ENCODE measurements at places on chromosomes 7 and 10.

GRCh38 chr7:132317701-132318351, 258.4 kb downstream of the PLXNA4 start:
- no peak for DNase-seq

- DNase-seq: no peak
Measured at GRCh38 chr10:11687779-11688447, 54.3 kb upstream of the ECHDC3 start.

- no peak for DNase-seq
Measured at GRCh38 chr7:100090527-100091410, 2.0 kb downstream of the COPS6 start.

DNA sequence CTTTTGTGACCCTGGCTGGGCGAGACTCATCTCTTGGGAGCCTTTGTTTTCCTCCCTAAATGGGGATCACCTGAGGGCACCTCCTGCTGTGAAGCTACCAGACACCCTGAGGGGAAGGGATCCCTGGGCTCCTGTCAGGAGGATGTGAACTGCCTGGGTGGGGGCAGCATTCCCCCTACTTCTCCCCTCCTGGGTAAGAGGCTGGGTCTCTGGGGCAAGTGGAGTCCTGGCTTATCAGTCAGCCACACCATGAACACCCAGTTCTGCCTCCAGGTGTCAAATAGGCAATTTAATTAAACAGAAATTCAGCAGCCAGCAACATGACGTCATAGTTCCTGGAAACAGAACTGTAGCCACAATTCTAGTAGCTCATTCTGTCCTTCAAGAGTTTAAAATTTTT, 97.7 kb upstream of the RET start:
- peak; percentile 67 for DNase-seq

- DNase-seq: no peak
Measured at GRCh38 chr10:14603534-14604102, 171.1 kb downstream of the FAM107B start.

- DNase-seq: no peak
Measured at GRCh38 chr7:105797652-105798051, 78.7 kb downstream of the ATXN7L1 start.

GRCh38 chr7:136890399-136890798, 21.9 kb downstream of the CHRM2 start:
- DNase-seq: peak; percentile 9

DNA sequence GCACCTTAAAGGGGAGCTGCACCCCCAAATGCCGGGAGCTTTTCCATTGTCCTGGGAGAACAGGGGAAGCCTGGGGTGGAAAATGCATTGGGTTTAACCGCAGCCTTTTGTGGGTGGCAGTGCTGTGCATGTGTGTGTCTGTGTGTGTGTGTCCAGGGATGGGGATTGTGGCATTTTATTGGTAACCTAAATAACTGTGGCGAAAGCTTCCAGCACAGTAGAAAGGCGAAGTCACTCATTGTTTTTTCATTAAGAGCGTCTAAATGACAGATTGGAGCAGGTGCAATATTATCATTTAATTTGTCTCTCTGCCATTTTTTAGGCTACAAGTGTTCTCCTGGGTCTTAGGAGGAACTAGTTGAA, 55.1 kb downstream of the INSIG1 start:
- DNase-seq: no peak

- no peak for DNase-seq
Measured at GRCh38 chr7:88014581-88014980, 80.5 kb downstream of the ADAM22 start.

- DNase-seq: no peak
Measured at GRCh38 chr10:43055217-43055616, 21.7 kb upstream of the RET start.

DNA sequence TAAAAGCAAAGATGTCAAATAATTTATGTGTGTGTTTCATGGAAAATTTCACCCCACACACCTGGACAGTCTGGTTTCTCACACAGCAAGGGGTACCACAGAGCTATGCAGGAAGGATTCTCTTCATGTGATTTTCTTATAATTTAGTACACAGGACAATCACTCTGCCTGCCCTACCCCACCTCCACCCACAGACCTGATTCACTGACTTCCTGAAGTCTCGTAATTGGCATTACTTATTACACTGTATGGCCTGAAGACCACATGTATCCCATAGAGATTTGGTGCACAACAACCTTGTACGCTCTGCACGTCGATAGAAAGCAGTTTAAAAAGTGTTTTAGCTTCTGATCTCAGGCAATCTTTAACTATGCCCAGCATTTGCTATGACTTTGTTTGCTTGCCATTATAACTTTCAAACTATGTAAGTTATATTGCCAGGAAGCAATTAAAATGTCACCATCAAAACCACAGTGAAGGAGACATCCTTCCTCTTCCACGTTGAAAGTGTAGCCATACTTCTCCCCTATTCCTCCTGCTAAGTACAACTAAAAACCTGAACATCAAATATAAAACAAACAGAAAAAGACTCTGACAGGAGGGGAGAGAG, 279.4 kb upstream of the IMMP2L start:
- DNase-seq: no peak

DNA sequence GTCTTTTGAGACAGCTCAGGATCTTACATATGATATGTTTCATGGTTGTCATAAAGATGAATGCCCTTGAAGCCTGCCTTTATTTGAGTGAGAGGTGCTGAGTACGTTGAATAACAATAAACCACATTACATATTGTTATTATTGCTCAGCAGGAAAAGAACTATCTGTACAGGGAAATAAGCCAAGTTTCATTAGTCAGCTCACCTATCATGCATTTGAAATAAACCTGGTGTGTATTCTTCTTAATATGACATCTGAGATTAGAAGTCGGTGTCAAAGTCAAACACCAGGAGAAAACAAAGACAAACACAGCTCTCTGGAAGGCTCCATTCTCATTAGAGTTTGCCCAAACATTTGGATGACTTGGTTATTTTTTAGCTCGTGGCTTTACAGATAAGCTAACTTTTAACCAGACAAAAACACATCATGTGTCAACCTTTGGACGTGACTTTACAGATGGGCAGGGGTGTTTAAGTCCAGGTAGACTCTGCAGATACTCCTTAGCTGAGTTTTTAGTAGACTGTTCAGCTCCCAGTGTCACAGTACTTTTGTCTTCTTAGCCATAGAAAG, 71.2 kb upstream of the AOAH start:
- no peak for DNase-seq

GRCh38 chr7:126411032-126411820, 841.5 kb downstream of the GRM8 start:
- DNase-seq: no peak

DNA sequence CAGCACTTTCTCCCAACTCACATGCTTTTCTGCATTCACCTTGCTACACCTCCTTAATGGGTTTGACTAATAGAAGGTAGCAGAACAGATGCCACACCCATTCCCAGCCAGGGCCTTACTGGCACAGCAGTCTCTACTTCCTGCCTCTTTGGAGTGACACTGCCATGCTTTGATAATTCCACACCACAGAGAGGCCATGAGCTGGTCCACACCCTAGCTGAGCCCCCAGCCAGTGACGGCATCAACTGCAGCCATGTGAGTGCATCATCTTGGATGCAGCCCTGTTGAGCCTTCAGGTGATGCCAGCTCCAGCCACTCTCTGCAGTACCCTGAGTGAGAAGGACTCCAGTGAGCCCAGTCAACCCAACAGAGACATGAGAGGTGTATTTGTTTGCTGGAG, 27.5 kb upstream of the EZH2 start:
- DNase-seq: peak; percentile 13

DNA sequence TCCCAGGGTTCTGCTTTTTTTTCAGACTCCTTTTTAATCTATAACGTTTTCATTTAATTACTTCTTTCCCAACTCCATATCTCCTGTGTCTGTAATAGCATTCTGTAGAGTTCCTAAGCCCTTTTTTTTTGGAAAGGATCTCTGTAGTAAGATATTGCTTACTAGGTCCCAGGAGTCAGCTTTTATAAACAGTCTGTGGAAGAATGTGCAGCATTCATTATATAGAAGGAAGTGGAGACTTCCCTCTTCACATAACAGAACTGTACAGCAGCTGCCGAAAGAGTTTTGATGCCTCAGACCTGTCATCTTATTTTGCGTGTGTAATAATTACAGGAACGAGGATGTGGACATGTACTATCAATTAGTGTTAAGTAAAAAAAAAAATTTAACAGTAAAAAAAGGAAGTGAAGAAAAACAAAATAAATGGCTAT, 7.4 kb upstream of the STEAP4 start:
- no peak for DNase-seq

GRCh38 chr10:23695825-23696420, 257.0 kb downstream of the OTUD1 start:
- DNase-seq: no peak

GRCh38 chr10:86329896-86330680, 36.5 kb downstream of the GRID1 start:
- no peak for DNase-seq

- no peak for DNase-seq
Measured at GRCh38 chr10:113422371-113422770, 130.5 kb upstream of the HABP2 start.

DNA sequence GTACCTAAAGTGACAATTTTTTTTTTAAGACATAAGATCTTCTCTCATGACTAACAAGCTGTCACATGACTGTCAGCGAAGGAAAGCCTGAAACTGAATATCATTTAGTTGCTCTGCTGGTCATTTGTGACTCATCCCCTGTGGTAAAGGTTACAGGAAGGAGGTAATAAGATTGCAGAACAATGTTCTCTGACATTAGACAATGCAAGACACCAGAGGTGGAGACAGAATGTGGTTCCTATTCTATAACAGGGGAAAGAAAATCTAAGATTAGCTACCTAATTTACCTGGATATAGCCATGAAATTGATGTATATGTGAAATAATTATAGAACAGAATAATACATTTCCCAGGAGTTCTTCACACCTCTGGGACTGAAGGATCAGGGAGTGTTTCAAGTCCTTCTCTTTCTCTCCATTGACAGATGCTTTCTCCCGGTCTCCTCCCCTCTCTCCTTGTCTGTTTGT, 47.7 kb downstream of the LRGUK start:
- DNase-seq: peak; percentile 27

GRCh38 chr10:127462643-127463295, 86.3 kb upstream of the NPS start:
- no peak for DNase-seq

DNA sequence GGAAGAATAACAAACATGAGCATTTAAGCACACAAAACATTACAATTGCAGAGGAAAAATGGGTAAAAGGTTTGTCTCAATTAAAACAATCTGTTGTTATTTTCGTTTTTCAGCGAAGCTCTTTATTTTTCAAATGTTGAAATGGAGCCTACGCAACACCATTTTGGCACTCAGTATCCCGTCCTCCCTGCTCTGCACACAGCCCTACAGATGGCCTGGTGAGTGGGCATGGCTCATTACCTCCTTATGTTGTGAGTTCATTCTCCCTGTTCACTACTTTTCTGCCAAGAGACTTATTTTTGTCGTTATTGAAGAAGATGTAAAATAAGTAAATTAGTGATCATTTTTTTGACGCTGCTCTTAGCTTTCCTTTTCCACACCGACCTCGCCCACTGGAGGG, 167.8 kb upstream of the CXCL12 start:
- DNase-seq: no peak

DNA sequence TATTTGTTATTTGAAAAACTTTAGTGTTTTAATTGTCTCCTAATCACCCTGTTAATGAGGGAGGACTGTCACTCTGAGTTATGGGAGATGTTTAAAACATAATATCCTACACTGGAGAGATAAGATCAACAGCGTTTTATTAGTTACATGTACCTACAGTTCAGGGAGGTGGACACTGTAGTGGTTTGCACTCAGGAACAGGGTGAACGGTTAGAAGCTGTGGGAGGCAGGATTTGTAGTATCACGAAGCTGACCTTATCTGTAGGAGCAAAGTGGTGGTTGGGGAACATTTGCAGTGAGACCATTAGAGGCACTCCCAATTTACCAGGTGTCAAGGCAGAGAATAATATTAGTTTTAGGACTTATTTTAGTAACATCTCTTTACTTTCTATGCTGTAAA, 193.3 kb upstream of the KCND2 start:
- DNase-seq: no peak

DNA sequence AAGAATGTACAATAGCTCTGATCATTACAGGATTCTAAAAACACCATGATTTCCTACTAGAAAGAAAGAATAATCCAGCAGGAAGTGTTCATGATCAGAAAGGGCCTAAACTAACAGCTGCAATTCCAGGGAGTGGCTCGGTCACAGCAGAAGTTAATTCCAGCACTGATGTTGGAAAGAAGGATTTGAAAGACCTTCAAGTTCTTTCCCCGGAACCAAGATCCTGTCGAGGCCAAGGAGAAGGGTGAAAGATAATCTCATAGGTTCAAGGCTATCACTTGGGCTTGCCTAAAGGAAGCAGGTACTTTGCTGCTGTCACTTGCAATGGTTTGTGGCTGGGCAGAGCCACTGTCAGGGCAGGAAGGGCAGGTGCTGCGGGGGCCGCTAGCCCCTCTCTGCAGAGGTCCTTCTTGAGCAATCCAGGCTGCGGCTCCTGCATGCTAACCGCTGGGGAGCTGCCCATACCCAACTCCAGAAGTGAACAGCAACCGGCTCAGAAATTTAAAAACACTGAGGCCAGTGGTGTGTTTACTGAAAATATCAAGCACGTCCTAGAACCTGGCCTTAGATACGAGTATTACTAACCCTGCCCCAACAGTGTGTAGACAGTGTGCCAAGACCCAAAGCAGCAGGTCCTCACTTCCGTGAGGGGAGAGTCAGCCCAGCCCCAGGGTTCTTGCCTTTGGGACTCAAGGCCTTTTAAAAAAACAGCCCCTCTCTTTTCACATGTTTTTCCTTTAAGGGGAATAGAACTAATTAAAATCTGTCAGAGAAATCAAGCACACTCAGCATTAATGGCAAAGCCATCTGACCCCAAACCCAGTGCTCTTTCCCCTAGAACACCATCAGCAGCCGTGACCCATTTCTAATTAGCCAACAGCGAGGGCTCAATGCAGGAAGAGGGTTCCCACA, 76.8 kb downstream of the VIPR2 start:
- DNase-seq: no peak

DNA sequence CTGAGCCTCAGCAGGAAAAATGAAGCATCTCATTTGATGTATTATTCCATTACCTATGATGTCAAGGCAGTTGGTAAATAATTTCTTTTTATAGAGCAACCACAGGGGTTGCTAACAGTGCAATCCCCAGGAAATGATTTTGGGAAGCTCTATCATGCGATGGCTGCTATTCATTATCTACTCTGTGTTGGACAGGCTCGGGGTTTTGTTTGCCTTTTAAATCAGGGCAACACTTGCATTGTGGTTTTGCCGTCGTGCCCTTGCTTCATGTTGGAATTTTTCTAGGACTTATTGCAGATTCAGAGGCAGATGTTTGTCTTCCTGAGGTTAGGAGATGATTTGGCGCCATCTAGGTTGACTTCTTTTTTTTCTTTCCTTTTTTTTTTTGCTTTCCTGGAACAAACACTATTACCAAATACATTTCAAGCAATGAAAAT, 128.4 kb downstream of the BICC1 start:
- no peak for DNase-seq

GRCh38 chr7:134908289-134908688, 78.0 kb upstream of the AGBL3 start:
- no peak for DNase-seq

GRCh38 chr7:110835218-110835617, 255.7 kb upstream of the LRRN3 start:
- DNase-seq: peak; percentile 3

GRCh38 chr7:140230861-140231770, 54.3 kb upstream of the KDM7A start:
- DNase-seq: peak; percentile 25

- DNase-seq: no peak
Measured at GRCh38 chr7:156504687-156505545, 135.7 kb upstream of the RNF32 start.

All from hematopoietic multipotent progenitor cell treated with erythropoietin and hydrocortisone succinate and interleukin-3 and kit ligand, for 8 days (in vitro differentiated cells).